ENCODE measurements at places on chromosomes 6 and 20. TPM values are rescaled to one million over a fixed set of nuclear protein-coding genes. Genes with fewer than 3 reads are reported as not detected.

- no peaks in the 10 kb centered on the region for H3K4me1 ChIP-seq
- H3K27me3 ChIP-seq: no peaks in the 10 kb centered on the region
- no peaks in the 10 kb centered on the region for H3K36me3 ChIP-seq
- DNase-seq: no peak
Measured at GRCh38 chr20:22312744-22313346, 271.5 kb downstream of the FOXA2 start.

GRCh38 chr6:10404799-10405512 lies 9.9 kb downstream of the TFAP2A start:
- H3K27ac ChIP-seq: peak overlapping the region; percentile 75
- peaks cover 13% of the 10 kb centered on the region for H3K4me1 ChIP-seq
- peaks cover 74% of the 10 kb centered on the region for H3K27me3 ChIP-seq
- peaks cover 17% of the 10 kb centered on the region for H3K36me3 ChIP-seq
- DNase-seq: no peak
- peak overlapping the region; percentile 17 for H3K4me3 ChIP-seq

GRCh38 chr6:155223646-155224451 lies 40.0 kb upstream of the CLDN20 start:
- H3K27ac ChIP-seq: peak overlapping the region; percentile 77
- no peaks in the 10 kb centered on the region for H3K27me3 ChIP-seq
- H3K36me3 ChIP-seq: peaks cover 48% of the 10 kb centered on the region
- H3K4me3 ChIP-seq: peak overlapping the region; percentile 19

DNA sequence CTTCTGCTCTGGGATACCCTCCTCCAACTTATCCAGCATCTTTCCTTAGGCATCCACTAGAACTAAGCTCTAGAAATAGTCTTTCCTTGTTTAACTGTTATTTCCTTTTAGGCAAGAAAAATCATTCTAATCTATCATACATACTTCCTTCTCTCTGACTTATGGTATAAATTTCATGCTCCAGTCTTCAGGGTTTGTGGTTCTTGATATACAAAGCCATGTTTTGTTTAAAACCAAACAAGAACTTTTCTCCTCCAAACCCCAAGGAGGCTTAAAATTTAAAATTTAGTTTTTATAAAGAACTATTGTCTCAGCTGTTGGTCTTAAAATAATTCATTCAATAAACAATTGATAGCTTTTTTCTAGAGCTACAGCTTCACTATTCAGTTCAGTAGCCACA lies 77.2 kb downstream of the CD164 start:
- H3K27me3 ChIP-seq: no peaks in the 10 kb centered on the region
- H3K4me3 ChIP-seq: no peak overlapping the region
- DNase-seq: no peak
- H3K4me1 ChIP-seq: peaks cover 35% of the 10 kb centered on the region

- no peak for DNase-seq
- H3K4me1 ChIP-seq: peaks cover 18% of the 10 kb centered on the region
- H3K27me3 ChIP-seq: peaks cover 4% of the 10 kb centered on the region
- no peaks in the 10 kb centered on the region for H3K36me3 ChIP-seq
- H3K4me3 ChIP-seq: no peak overlapping the region
Measured at GRCh38 chr20:24403406-24403805, 66.0 kb upstream of the SYNDIG1 start.

DNA sequence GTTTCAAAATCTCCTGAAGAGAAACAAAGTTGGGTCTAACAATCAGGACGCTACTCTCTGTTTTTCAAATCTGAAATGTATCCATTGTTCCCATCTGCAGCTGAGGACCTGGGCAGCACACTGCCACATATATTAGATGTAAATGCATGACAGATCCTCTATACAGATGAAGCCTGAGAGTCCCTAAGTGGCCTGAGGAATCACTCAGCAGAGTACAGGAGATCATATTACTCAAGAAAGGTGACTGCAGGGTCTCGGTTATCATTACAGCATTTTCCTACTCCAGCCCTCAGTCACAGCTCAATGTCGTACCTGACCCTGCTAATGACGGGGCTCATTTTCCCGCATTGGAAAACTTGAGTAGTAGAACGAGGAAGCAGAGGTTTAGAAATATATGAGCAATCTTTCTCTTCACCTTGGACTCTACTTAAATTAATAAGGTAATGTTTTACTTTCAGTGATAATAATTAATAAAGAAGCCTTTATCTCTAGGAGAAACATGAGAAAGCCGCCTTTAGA lies 256.2 kb upstream of the IRAK1BP1 start:
- no peak overlapping the region for H3K4me3 ChIP-seq
- H3K27me3 ChIP-seq: no peaks in the 10 kb centered on the region
- H3K27ac ChIP-seq: no peak overlapping the region
- no peaks in the 10 kb centered on the region for H3K36me3 ChIP-seq

- no peak overlapping the region for H3K27ac ChIP-seq
- H3K36me3 ChIP-seq: no peaks in the 10 kb centered on the region
- H3K4me1 ChIP-seq: no peaks in the 10 kb centered on the region
- H3K27me3 ChIP-seq: peaks cover 1% of the 10 kb centered on the region
- DNase-seq: no peak
- H3K4me3 ChIP-seq: no peak overlapping the region
Measured at GRCh38 chr6:167474725-167475124, 149.8 kb downstream of the TTLL2 start.

DNA sequence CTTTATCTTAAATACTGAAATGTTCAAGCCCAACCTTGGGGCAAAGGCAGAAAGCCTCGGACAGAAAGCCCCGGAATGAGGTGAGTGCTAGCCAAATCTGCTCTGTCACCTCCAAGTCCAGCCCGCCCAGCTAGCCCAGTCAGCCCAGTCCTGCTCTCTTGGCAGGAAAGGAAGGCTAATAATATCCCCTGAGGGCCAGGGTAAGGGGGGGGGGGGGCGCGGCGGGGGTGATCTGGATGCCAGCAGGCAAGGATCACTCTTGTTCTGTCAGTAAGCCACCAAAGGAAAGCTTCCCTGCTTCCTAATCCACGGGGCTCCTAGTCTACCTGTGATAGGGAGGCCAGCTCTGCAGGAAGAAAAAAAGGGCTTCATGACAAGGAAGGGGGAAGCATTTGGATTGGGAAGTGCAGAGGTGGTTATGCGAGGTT lies 1.1 kb downstream of the NDRG3 start:
- H3K4me3 ChIP-seq: peak overlapping the region; percentile 85
- no peaks in the 10 kb centered on the region for H3K27me3 ChIP-seq
- no peak for DNase-seq
- H3K36me3 ChIP-seq: no peaks in the 10 kb centered on the region
- H3K4me1 ChIP-seq: peaks cover 26% of the 10 kb centered on the region

The RIPPLY2 gene
- total RNA-seq: not detected

The HDAC2 gene
- 125 TPM for total RNA-seq

The NTSR1 gene
- not detected for total RNA-seq

The EFCAB8 gene
- total RNA-seq: 0.37 TPM

The ANKRD60 gene
- not detected for total RNA-seq
